ENCODE measurements at places on chromosomes 1 and 21.

DNA sequence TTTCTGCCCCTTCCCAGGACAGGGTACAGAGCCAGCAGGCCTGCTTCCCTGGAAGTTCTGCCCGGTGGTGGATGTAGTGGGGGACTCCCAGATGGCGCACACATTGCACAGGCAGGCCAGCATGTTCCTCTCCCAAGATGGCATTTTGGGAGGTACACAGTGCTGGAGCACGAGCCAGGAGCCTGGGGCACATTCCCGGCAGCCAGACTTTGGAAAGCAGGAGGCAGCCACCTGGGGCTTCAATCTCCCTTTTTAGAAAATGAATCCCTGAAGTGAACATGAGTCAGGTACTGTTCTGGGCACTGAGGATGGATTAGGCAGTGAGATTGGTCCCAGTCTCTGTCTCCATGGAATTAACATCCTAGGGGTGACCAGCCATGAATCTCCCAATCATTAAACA, 56.9 kb downstream of the RUNX1 start:
- no peak for DNase-seq

GRCh38 chr1:39640861-39641260, 1.4 kb upstream of the HEYL start:
- no peak for DNase-seq

- DNase-seq = no peak
These were observed 3.2 kb upstream of the CACNA1S start for GRCh38 chr1:201115390-201115937.

GRCh38 chr1:241632987-241633386, 7.2 kb downstream of the CHML start:
- DNase-seq = no peak

DNA sequence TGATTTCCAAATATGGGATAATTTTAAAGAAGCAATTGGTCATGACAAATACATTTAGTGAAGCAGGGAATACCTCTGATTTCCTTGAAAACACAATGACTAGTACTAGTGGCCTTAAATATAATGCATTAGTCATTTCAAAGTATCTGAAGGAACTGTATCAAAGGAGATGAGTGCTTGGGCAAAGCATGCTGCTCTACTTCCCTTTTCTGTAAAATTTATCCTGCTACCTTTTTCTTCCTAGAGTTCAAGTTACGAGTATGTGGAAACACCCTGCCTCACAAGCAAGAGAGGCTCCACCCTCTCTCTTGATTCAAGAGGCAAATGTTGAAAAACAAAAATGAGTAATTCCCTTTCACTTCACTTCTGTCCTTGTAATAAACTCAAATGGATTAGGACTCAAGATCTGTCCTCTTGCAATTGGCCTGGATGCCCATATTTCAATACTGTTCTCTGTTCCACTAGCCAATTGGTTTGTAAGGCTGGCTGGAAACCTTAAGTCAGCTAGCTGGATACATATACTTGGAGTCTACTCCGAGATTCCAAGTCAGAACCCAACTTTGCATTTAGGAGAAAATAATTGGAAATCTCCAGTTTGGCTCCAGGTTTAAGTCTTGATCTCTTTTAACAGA, 92.5 kb downstream of the CDC42BPA start:
- DNase-seq = no peak

DNA sequence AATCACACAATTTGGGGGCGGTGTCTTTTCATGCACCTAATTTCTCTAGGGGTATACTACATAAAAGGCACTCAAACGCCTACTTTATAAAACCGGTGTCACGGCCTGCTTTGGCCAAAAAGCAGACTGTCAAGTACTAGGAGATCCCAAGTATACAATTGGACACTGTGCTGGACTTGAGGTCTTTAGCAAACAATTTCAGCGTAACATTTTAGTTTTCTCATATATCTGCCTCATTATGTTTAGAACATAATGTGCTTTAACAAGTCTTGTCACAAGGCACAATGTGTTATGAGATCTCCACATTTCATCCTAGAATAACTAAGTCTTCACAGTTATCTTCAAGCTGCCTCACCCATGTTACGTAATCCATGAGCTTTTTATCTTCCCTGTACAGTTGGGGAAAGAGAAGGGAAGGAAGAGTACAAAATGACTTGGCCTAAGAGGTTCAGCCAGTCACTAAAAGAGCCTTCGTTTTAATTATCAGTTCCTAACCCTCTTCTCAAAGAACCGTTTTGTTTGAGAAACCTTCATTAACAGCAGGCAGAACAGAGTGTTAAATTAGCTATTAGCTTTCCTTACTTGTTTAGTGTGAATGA, 1.7 kb downstream of the SSX2IP start:
- no peak for DNase-seq

GRCh38 chr1:93702828-93703183, 21.2 kb upstream of the BCAR3 start:
- DNase-seq = no peak

GRCh38 chr1:16915627-16915973, 6.1 kb upstream of the CROCC start:
- DNase-seq = no peak

DNA sequence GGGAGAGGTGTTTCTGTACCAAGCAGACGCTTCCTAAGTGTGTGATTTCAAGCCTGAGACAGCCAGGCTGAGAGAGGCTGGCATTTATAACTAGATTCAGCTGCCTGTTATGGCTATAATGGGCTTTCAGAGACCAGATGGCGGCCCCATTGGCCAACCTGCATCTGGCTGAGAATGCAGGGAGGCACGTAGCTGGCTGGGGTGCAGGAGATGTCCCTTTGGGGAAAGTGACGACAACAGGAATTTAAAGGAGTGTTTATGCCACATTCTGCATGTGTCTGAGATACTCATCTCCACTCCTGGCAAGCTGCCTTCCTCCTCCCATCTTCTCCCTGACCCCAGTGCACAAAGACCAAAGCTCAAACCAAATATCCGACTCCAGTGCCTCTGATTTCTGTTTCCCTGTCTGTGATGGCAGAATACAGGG, 21.3 kb upstream of the CCDC190 start:
- DNase-seq = no peak

DNA sequence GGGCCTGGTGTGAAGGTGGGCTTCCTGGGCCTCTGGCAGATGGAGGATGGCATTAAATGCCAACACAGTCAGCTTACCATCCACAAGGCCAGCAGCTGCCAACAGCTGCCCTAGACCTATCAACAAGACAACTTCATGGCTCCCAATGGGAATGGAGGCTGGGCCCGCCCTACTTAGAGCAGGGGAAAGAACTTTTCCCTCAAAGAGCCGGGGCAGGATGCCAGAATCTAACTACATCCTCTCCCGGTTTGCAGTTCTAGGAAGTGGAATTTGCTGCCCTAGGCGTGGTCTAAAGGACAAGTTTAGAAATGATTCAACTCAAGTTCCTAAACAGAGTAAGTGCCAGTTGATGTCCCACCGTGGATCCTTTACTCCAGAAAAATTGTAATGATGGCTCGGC, 13.1 kb downstream of the ICMT start:
- DNase-seq = no peak

DNA sequence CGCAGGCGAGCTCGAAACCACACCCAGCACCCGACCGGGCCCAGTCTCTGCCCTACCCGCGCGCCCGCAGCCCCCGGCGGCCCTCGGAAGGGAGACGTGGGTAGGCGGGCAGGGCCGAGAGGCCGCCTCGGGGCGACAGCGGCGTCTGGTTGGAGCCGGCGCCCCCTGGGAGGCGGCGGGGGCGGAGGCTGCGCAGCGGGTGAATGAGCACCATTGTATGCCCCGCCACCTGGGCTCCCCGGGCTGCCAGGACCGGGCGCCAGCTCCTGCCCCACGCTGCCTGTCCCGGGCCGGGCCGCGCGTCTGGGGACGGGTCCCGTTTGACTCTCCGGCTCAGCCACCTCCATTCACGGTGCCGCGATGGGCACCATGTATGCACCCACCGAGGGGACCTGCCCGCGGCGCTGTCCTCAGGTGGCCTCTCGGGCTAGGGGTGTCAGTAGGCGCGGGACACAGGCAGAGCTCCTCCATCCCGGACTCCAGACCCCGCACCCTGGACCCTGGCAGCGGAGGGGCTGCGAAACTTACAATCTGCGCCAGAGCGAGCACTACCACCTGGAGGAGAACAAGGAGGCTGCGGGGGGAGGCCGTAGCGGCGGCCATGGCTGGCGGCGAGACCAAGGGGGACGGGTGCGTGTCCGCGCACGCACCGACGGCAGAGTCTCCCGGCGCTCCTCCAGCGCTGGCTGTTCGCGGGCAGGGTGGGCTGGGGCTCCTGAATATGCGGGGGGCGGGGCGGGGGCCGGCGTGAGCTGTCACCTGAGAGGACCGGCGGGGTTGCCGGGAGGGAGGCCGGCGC, at the start of gene COL9A2:
Gene COL9A2, minus strand, starts transcription at position 692 of the 799 bp plus-strand sequence. Its CDS starts 89 bp downstream, at position 603.
- DNase-seq = peak; percentile 67

GRCh38 chr1:10713614-10714013, 82.8 kb downstream of the CASZ1 start:
- no peak for DNase-seq

- no peak for DNase-seq
These were observed 50.0 kb upstream of the TARDBP start for GRCh38 chr1:10962483-10962882.

GRCh38 chr1:103273106-103273505, 164.8 kb upstream of the COL11A1 start:
- no peak for DNase-seq

DNA sequence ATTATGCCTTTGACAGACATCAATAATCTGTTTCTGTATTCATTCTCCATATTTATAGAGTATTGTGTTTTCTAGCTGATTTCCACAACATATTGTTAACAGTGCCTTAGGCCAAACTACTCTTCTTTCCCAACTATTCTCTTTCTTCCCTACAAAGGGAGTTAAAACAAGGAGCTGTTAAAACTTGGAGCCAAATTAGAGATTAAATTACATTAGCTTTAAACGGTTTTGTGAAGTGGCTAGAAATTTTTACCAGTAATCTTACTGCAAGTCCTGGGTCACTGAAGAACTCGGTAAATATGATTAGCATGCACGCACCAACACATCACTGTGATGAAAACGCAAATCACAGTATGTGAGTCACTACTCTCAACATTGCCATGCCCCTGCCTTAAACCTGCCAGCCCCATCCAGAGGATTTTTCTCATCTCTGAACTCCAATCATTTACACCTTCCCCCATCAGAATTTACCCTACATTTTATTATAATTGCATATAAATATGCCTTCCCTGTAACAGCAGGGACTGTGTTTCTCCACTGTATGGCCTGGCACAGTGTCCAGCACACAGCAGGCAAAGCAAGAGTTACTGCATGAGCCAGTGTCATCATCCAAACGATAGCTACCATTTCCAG, 1.5 kb upstream of the PRDX6 start:
- no peak for DNase-seq

- DNase-seq = no peak
These were observed 3.6 kb upstream of the KIF17 start for GRCh38 chr1:20721117-20722061.

GRCh38 chr1:60765204-60765603, 317.2 kb upstream of the NFIA start:
- DNase-seq = no peak

DNA sequence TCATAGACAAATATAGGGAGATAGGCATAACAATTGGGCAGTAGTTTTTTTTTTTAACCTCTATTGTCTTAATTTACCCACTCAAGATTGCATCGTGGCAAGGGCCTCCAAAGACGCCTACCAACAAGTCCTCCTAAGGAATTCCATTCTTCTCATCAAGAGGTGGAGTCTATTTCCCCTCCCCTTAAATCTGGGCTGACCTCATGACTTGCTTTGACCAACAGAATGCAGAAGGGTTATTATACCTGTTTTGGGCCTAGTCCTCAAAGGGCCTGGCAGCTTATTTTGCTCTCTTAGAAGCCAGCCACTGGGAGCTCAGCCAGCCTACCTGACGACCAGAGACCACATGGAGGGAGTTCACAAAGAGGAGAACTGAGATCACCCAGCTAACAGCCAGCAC, 92.3 kb downstream of the COQ8A start:
- DNase-seq = no peak

- DNase-seq = no peak
These were observed 4.6 kb downstream of the TARBP1 start for GRCh38 chr1:234474375-234474774.

- DNase-seq = no peak
These were observed 10.2 kb downstream of the SMAP2 start for GRCh38 chr1:40383488-40384412.

GRCh38 chr21:14273736-14274538, 58.0 kb downstream of the RBM11 start:
- no peak for DNase-seq

- no peak for DNase-seq
These were observed 107.0 kb downstream of the KIF26B start for GRCh38 chr1:245261786-245262185.

DNA sequence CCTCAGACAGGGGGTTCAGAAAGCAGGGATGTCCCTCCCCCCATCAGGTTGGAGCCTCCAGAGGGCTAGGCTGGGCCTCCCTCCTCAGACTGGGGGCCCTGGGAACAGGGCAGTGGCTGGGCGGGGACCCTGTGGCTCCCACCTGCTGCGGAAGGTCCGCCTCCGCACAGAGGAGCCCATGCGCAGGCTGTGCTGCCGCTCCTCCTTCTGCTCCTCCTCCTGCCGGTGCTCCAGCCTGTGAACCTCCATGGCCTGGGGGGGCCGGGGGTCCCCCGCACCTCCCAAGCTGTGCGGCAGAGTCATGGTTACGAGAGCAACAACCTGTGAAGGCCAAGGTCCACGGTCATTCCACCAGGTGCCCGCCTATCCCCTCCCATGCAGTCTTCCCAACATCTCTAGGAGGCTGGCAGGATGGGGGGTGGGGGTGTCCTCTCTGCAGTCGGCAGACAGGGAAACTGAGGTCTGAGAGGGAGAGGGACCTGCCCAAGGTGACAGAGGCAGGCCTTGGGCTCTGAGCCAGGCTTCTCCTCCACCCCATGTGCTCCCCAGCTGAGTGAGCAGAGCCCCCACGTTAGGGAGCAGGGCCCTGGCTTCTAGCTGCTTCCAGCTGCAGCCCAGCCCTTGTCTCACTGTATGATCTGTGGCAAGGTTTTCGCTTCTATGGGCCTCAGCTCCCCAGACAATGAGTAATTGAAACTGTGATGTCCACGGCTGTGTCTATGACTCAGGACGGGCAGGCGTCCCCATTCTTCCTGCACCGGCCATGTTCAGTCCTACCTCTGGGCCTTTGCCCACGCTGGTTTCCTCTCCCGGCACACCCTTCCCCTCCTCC, 3.4 kb downstream of the MYOM3 start:
- no peak for DNase-seq

DNA sequence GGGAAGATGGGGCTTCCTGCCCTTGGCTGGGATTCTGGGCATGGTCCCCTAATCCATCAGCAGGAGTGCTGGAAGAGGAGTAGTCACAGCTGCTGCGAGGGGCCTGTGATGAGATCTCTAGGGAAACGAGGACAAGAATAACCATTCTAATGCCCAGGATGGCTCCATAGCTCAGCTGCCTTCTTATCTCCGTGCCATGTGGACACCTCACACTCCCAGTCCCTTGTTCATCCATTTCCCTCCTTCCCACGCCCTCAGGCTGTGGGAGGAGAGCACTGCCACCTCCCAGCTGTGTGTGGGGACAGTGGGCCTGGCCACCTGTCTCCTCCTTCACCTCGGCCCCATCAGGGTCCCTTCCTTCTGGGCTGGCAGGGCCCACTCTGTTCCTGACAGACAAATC, 16.1 kb upstream of the ETV3 start:
- no peak for DNase-seq

Measured in CD4-positive, alpha-beta T cell treated with Interleukin-10 for 1 hour (primary cell).